IMR-90 (cell line): ENCODE measurements at places on chromosomes 16 and 17. TPM values are rescaled to one million over a fixed set of nuclear protein-coding genes. Genes with fewer than 3 reads are reported as not detected.

- H3K27ac ChIP-seq: no peak overlapping the region
- H3K4me3 ChIP-seq: no peak overlapping the region
- no peaks in the 10 kb centered on the region for H3K36me3 ChIP-seq
- H3K4me1 ChIP-seq: no peaks in the 10 kb centered on the region
- no peaks in the 10 kb centered on the region for H3K27me3 ChIP-seq
Measured at GRCh38 chr17:47413872-47414271, 90.1 kb downstream of the EFCAB13 start.

Gene FOXL1
- total RNA-seq: 15.2 and 23.9 TPM in 2 replicates

DNA sequence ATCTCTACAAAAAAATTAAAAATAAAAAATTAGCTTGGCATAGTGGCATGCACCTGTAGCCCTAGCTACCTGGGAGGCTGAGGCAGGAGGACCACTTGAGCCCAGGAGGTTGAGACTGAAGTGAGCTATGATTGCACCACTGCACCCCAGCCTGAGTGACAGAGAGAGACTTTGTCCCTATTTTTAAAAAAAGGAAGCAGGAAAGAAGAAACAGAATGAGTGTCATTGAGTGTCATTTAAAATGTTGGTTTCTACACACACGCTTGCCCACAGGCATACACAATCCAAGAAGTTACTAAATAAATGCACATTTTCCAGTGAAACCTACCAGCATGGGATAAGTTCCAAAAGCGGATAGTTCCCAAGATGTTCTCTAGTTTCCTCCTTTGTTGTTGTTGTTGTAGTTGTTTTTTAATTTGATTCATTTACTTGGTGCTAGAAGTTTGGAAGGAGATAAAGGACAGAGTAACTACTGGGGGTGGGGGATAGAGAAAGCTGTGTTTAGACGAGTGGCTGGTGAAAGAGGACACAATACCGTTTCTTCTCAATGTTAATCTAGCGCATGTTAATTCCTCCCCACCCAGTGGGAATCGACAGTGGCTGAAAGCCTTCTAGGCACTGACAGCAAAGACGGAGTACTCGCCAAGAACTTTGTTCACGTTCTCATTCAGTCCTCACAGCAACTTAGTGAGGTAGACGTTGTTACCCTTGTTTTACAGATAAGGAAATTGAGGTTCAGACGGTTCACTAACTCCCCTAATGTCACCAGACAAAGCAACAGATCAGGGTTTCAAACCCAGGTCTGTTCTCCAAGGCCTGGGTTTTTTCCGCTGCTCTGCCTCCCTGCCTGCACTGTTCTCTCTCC is 17.3 kb downstream of the MRPS23 start:
- H3K4me1 ChIP-seq: 0 out of 2 replicates have a peak, but pooled peaks cover 2% of the 10 kb centered on the region
- no peak overlapping the region for H3K27ac ChIP-seq
- no peak for DNase-seq
- H3K36me3 ChIP-seq: no peaks in the 10 kb centered on the region
- no peak overlapping the region for H3K4me3 ChIP-seq
- H3K27me3 ChIP-seq: no peaks in the 10 kb centered on the region

DNA sequence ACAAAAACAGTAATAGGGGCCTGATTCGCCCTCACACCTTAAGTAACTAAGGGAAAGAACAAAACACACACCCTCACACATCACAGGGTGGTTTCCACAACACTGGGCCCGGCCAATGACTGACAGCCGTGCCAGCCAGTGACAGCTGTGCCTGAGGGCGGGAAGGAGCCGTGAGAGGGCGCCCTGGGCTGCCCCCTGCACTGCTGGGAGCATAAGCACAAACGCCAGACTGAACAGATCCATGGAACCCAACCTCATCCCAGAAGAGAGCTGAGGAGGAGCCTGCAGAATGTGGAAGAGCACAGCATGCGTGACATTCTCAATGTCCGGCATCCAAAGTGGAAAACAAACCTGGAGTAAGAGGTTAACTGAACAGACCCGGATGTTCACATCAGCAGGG is 16.0 kb downstream of the CSNK1D start:
- H3K27me3 ChIP-seq: no peaks in the 10 kb centered on the region
- peaks cover 72% of the 10 kb centered on the region for H3K36me3 ChIP-seq
- no peak overlapping the region for H3K27ac ChIP-seq
- H3K4me1 ChIP-seq: no peaks in the 10 kb centered on the region
- no peak for DNase-seq
- H3K4me3 ChIP-seq: no peak overlapping the region
